ENCODE measurements at places on chromosomes 12 and 14. TPM values are rescaled to one million over a fixed set of nuclear protein-coding genes. Genes with fewer than 3 reads are reported as not detected.
A peak's percentile ranks its signal among the peaks of the same experiment; 100 is the strongest.

GRCh38 chr12:115941362-115941761, 336.1 kb downstream of the MED13L start:
- H3K36me3 ChIP-seq = no peaks in the 10 kb centered on the region
- H3K4me3 ChIP-seq = no peak overlapping the region
- DNase-seq = no peak
- no peak overlapping the region for H3K27ac ChIP-seq
- peaks cover 13% of the 10 kb centered on the region for H3K27me3 ChIP-seq
- H3K4me1 ChIP-seq = no peaks in the 10 kb centered on the region

- no peaks in the 10 kb centered on the region for H3K27me3 ChIP-seq
- peaks cover 4% of the 10 kb centered on the region for H3K4me1 ChIP-seq
These were observed 42.6 kb downstream of the PLXNC1 start for GRCh38 chr12:94191023-94191422.

GRCh38 chr12:32987512-32987911, 90.9 kb upstream of the PKP2 start:
- H3K27ac ChIP-seq = no peak overlapping the region
- H3K4me1 ChIP-seq = no peaks in the 10 kb centered on the region
- DNase-seq = no peak
- no peaks in the 10 kb centered on the region for H3K36me3 ChIP-seq
- H3K4me3 ChIP-seq = no peak overlapping the region
- H3K27me3 ChIP-seq = peaks cover 5% of the 10 kb centered on the region

DNA sequence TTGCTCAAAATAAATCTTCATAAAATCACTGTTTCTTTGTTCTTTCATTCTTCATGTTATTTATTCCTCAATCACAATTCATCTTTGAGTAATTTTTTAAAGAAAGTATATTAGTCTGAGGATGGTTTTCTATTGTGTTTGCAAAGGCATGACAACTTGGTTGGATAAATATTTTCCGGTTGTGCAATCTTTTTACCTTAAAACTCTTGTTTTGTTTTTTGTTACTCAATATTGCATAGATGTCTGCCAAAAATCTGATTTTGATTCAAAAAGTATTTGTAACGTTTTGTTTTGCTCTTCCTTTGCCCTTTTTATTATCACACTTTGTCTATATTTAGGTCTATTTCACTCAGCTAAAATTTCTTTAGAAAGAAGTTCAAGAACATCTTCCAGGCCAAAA, 86.2 kb upstream of the SYT1 start:
- no peaks in the 10 kb centered on the region for H3K36me3 ChIP-seq
- no peak overlapping the region for H3K4me3 ChIP-seq
- no peaks in the 10 kb centered on the region for H3K27me3 ChIP-seq
- no peaks in the 10 kb centered on the region for H3K4me1 ChIP-seq
- no peak for DNase-seq
- no peak overlapping the region for H3K27ac ChIP-seq

- H3K4me1 ChIP-seq = peaks cover 82% of the 10 kb centered on the region
- H3K4me3 ChIP-seq = no peak overlapping the region
- peaks cover 84% of the 10 kb centered on the region for H3K36me3 ChIP-seq
- no peak for DNase-seq
- H3K27me3 ChIP-seq = no peaks in the 10 kb centered on the region
These were observed 85.4 kb downstream of the LGMN start for GRCh38 chr14:92663049-92663448.

GRCh38 chr14:58711382-58711781, 73.6 kb downstream of the DACT1 start:
- no peak overlapping the region for H3K4me3 ChIP-seq
- peaks cover 8% of the 10 kb centered on the region for H3K27me3 ChIP-seq
- no peak overlapping the region for H3K27ac ChIP-seq
- H3K4me1 ChIP-seq = peaks cover under 1% of the 10 kb centered on the region
- DNase-seq = no peak

- H3K27me3 ChIP-seq = no peaks in the 10 kb centered on the region
- no peaks in the 10 kb centered on the region for H3K36me3 ChIP-seq
- H3K4me1 ChIP-seq = no peaks in the 10 kb centered on the region
- no peak overlapping the region for H3K27ac ChIP-seq
- no peak overlapping the region for H3K4me3 ChIP-seq
These were observed 341.8 kb downstream of the FSCB start for GRCh38 chr14:44165286-44165685.

DNA sequence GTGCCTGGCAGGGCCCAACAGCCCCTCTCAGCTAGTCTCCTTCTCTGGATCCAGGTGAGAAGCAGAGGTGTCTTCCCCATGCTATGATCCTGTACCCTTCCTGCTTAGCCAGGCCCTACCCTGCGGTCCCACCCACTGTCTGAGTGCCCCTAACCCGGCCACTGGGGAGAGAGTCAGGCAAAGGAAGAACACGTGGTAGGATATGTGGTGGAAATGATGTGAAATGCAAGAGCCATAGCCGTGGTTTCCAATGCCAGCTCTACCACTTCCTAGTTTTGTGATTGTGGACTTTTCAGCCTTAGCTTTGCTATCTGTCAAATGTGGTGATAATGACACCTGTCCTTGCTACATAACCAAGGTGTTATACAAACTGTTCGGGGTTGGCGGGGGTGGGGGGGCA, 15.8 kb downstream of the KRT2 start:
- no peaks in the 10 kb centered on the region for H3K36me3 ChIP-seq
- no peak overlapping the region for H3K4me3 ChIP-seq
- no peaks in the 10 kb centered on the region for H3K27me3 ChIP-seq
- H3K27ac ChIP-seq = no peak overlapping the region

DNA sequence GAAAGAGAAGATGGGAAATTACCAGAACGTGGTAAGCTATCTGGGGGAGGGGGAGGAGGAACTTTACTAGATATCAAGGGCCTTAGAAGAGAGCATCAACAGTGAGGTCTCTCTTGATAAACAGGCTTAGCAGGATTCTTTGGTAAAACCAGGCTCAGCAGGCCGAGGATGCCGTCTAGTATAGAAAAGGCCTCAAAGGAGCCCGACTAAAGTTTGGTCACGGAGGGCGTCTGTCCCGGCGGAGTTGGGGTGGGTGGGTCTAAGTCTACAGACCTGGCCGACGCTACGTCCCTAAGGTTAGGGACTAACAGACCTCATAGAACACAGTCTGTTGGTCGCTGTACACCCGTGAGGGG, 538 bp upstream of the TIGAR start:
- H3K4me1 ChIP-seq = peaks cover 33% of the 10 kb centered on the region
- no peak for DNase-seq
- H3K36me3 ChIP-seq = peaks cover 3% of the 10 kb centered on the region
- peak overlapping the region; percentile 89 for H3K4me3 ChIP-seq

DNA sequence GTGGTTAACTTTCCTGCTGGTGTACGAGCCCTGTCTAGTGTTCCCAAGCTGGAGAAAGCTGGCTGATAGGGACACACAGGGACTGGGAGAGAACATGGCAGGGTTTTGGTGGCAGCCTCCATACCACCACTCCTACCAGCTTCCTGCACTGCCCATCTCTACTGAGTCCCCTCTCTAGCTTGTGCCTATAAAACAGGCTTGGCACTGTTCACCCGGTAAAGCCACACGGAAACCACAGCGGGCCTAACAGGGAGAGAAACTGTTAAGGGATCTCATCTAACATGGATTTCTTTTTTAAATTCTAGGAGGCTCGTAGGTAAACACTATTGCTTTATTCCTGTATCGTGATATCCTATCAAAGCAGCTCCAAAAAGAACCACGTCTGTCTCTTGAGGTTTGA, 204.7 kb downstream of the TTC7B start:
- DNase-seq = no peak
- no peak overlapping the region for H3K4me3 ChIP-seq
- no peak overlapping the region for H3K27ac ChIP-seq
- H3K4me1 ChIP-seq = no peaks in the 10 kb centered on the region

DNA sequence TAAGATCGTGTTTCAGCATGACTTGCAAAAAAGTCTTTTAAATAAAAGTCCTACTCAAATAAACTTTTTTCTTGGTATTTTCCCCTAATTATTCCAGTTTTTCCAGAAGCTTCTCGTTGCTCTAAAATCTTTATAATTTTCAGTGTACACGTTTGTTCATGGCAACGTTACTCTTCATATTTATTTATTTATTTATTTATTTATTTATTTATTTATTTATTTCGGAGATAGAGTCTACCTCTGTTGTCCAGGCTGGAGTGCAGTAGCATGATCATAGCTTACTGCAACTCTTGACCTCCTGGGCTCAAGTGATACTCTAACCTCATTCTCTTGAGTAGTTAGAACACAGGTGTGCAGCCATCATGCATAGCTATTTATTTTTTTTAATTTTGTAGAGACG, 438.3 kb upstream of the MDGA2 start:
- no peaks in the 10 kb centered on the region for H3K4me1 ChIP-seq
- H3K4me3 ChIP-seq = no peak overlapping the region

DNA sequence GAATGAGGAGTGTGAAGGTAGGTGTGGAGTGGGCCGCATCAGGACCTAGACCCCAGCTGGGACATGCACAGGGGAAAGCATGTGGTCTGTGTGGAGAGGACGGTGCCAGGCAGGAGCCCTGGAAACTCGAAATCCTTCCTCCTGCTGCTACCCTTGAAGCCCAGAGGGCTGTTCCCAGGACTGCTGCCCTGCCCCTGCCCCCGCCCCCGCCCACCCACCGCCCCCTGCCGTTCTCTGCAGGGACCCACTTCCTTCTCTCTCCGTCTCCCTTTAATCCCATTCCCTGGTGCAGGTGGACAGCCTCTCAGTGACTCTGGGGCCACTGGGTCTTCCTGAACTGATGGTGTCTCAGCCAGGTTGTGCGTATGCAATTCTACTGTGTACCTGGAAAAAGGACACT, 8.0 kb downstream of the ITFG2 start:
- peak overlapping the region; percentile 4 for H3K27ac ChIP-seq
- peaks cover 46% of the 10 kb centered on the region for H3K36me3 ChIP-seq
- peaks cover 3% of the 10 kb centered on the region for H3K4me1 ChIP-seq
- DNase-seq = no peak
- no peak overlapping the region for H3K4me3 ChIP-seq

- no peak overlapping the region for H3K4me3 ChIP-seq
- no peaks in the 10 kb centered on the region for H3K4me1 ChIP-seq
- H3K27me3 ChIP-seq = no peaks in the 10 kb centered on the region
- no peak for DNase-seq
- no peak overlapping the region for H3K27ac ChIP-seq
These were observed 477.1 kb downstream of the FSCB start for GRCh38 chr14:44029933-44030332.

- no peak overlapping the region for H3K4me3 ChIP-seq
- no peak overlapping the region for H3K27ac ChIP-seq
- H3K4me1 ChIP-seq = no peaks in the 10 kb centered on the region
- no peak for DNase-seq
- H3K36me3 ChIP-seq = no peaks in the 10 kb centered on the region
These were observed 125.5 kb upstream of the PRKD1 start for GRCh38 chr14:30053103-30053502.

DNA sequence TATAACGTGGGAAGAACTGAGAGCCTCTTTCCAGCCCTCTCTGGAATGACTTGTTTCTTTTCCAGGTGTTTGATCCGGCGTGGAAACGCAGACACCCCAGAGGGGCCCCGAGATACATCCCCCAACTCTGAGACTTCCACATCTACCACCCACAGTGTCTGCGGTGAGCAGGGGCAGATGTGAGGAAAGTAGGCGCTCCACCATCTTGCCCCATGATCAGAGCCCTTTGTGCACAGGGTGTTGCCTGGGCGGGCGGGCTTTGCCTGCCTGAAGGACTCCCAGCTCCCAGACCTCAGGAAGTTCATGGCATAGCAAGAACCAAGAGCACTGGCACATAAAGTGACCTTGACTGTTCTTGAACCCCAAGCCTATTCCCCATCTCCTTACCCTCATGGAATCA, 2.8 kb downstream of the CARMIL3 start:
- DNase-seq = no peak
- H3K27me3 ChIP-seq = peaks cover 8% of the 10 kb centered on the region
- no peak overlapping the region for H3K4me3 ChIP-seq
- H3K36me3 ChIP-seq = no peaks in the 10 kb centered on the region
- H3K27ac ChIP-seq = no peak overlapping the region
- peaks cover 19% of the 10 kb centered on the region for H3K4me1 ChIP-seq

- H3K27ac ChIP-seq = no peak overlapping the region
- H3K4me1 ChIP-seq = peaks cover 13% of the 10 kb centered on the region
- peaks cover 2% of the 10 kb centered on the region for H3K36me3 ChIP-seq
- H3K4me3 ChIP-seq = peak overlapping the region; percentile 37
- DNase-seq = peak; percentile 62
- peaks cover 3% of the 10 kb centered on the region for H3K27me3 ChIP-seq
These were observed 40.8 kb downstream of the CCDC92 start for GRCh38 chr12:123931686-123932321.

CLEC4A gene
- total RNA-seq = not detected

NUDT14 gene
- 12.3 TPM for total RNA-seq

CACNA2D4 gene
- 5.5 TPM for total RNA-seq

HIF1A gene
- 196 TPM for total RNA-seq
